Transverse colon (tissue), 4 donors: ENCODE measurements at places on chromosomes 4 and X. TPM values are rescaled to one million over a fixed set of nuclear protein-coding genes. Genes with fewer than 3 reads are reported as not detected.

Gene GAB3
- total RNA-seq, result 4.0 TPM

Gene CENPVL2
- total RNA-seq, result not detected

Gene CDS1
- 21.6 TPM for total RNA-seq

Gene RASSF6
- 45.9 TPM for total RNA-seq

Gene CT45A6
- not detected for total RNA-seq

Gene SAGE1
- not detected for total RNA-seq

Gene TRIM75
- not detected for total RNA-seq

DNA sequence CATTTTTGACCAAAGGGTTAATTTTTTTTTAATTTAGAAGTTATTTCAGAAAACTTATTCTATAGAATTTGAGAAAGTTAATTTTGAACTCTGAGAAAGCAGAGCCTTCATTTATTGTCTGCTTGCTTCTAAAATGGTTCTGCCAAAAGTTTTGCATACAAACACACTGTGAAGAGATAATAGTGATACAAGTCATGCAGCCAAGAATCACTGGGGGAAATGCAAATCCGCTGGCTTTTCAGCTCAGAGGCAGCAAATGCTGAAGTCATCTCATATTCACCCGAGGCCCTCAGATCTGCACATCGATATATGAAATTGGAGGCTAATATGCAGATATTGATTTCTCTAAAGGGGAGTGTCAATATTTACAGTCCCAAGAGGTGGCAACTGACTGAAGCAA, 186.2 kb downstream of the KIT start:
- H3K27me3 ChIP-seq, result no peaks in the 10 kb centered on the region
- H3K36me3 ChIP-seq, result no peaks in the 10 kb centered on the region
- no peak overlapping the region for H3K4me3 ChIP-seq
- no peaks in the 10 kb centered on the region for H3K4me1 ChIP-seq

- H3K27me3 ChIP-seq, result no peaks in the 10 kb centered on the region
- H3K4me3 ChIP-seq, result no peak overlapping the region
- no peaks in the 10 kb centered on the region for H3K36me3 ChIP-seq
- peak overlapping the region; percentile 78 for H3K27ac ChIP-seq
Measured at GRCh38 chr4:81314196-81314896, 99.3 kb upstream of the PRKG2 start.

DNA sequence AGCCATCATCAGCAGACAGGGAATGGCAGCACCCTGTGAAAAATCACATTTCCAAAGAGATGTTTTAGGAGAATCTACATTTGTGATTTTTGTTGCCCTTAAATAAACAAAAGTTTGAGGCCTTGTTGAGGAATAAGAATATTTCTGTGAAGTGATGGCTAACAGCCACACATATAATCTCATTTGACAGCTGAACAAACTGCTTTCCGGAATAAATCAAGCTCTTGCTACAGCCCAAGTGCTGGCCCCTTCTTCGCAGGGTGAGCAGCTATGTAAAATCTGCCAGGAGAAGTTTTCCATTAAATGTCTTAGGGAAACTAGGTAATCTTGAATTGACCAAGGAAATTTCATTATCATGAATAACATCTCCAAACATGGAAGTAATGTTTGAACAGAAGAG, 106.4 kb upstream of the GPM6B start:
- H3K27me3 ChIP-seq, result no peaks in the 10 kb centered on the region
- H3K27ac ChIP-seq, result no peak overlapping the region
- no peak overlapping the region for H3K4me3 ChIP-seq
- H3K36me3 ChIP-seq, result no peaks in the 10 kb centered on the region

DNA sequence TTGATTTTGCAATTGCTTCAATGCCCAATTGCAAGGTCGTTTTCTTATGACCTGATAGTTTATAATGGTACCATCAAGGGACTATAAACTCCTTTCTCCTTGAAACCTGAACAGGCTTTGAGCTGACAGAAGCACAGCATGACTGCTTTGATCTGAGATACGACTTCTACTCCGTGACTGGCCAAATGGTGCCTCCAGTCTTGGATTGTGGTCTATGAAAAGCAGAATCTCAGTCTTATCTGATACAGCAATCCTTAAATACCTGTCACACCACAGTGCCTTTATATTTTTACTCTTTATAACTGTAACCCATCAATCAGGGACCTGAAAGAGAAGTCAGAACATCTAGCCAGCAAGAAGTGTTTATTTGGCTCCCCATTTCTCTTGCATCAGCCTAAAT, 93.1 kb downstream of the DOCK11 start:
- H3K27me3 ChIP-seq, result no peaks in the 10 kb centered on the region
- H3K27ac ChIP-seq, result no peak overlapping the region
- no peaks in the 10 kb centered on the region for H3K36me3 ChIP-seq
- no peak for DNase-seq

- DNase-seq, result no peak
- no peak overlapping the region for H3K27ac ChIP-seq
- no peaks in the 10 kb centered on the region for H3K4me1 ChIP-seq
- no peaks in the 10 kb centered on the region for H3K36me3 ChIP-seq
- no peak overlapping the region for H3K4me3 ChIP-seq
Measured at GRCh38 chr4:124118061-124118460, 594.5 kb downstream of the ANKRD50 start.

- no peak for DNase-seq
- no peak overlapping the region for H3K4me3 ChIP-seq
- H3K36me3 ChIP-seq, result no peaks in the 10 kb centered on the region
- H3K27ac ChIP-seq, result no peak overlapping the region
Measured at GRCh38 chrX:120367402-120368109, 5.7 kb downstream of the ATP1B4 start.

- DNase-seq, result no peak
- H3K27ac ChIP-seq, result no peak overlapping the region
- no peaks in the 10 kb centered on the region for H3K36me3 ChIP-seq
- H3K27me3 ChIP-seq, result no peaks in the 10 kb centered on the region
- H3K4me1 ChIP-seq, result no peaks in the 10 kb centered on the region
- no peak overlapping the region for H3K4me3 ChIP-seq
Measured at GRCh38 chrX:101787934-101788333, 128.3 kb upstream of the ARMCX2 start.

DNA sequence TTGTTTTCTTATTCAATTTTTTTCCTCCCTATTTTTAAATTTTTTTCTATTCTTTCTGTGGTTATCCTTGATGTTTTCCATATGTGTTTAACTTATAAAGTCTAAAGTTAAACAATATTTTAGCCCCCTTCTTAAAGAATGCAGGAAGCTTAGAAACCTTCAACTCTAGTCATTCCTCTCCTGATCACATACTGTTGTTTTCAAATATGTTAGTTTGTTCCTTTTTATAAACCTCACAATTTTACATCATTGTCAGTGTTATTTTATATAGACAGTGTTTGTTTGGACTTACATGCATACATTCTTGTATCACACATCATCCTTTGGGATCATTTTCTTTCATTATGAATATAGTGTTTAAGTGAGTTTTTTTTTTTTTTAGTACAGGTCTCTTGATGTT, 31.6 kb downstream of the KANTR start:
- H3K4me1 ChIP-seq, result no peaks in the 10 kb centered on the region
- no peaks in the 10 kb centered on the region for H3K27me3 ChIP-seq

DNA sequence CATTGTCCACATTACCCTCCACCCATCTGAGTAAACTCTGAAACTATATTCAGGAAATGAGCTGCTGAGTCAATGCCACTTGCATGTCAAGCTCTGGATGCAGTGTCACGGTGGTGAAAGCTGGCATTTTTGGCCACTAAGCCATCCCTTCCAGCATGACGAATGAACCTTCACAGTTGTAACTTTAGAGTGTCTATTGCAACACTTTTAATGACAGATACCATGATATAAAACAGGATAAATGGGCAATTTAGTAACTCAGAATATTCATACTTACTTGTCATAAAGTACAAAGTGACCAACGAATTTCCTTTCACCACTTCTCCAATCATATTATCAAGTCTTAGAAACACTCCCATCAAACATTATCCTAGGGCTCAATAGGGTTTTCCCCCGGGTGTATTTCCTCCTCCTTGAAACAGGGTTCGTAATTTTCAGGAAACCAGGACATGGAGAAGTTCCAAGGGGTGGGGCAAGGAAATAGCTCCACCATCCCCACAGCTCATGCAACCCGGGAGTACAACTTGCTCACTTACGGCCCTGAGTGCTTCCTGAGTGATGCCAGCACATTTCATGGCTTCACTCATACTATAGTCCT, 73.1 kb downstream of the MTHFD2L start:
- peak; percentile 74 for DNase-seq
- H3K27ac ChIP-seq, result peak overlapping the region; percentile 67
- no peaks in the 10 kb centered on the region for H3K36me3 ChIP-seq
- H3K27me3 ChIP-seq, result no peaks in the 10 kb centered on the region
- H3K4me3 ChIP-seq, result no peak overlapping the region

DNA sequence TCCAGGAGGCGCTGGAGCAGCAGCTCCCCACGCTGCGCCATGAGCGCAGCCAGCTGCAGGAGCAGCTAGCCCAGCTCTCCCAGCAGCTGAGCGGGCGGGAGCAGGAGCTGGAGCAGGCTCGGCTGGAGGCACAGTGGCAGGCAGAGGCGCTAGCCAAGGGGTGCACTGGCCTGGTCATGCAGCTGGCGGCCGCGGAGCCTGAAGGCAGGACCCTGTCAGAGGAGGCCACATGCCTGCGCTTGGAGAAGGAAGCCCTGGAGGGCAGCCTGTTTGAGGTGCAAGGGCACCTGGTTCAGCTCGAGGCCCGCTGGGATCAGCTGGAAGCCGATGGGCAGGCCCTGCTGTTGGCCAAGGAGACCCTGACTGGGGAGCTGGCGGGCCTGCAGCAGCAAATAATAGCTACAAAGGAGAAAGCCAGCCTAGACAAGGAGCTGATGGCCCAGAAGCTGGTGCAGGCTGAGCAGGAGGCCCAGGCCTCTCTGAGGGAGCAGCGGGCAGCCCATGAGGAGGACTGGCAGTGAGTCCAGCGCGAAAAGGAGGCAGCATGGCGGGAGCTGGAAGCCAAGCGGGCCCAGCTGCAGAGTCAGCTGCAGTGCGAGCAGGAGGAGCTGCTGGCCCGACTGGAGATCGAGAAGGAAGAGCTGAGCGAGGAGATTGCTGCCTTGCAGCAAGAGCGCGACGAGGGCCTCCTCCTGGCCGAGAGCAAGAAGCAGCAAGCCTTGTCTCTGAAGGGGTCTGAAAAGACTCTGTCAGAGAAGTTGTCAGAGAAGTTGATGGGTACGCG, 13.6 kb downstream of the SMIM10L2A start:
- H3K36me3 ChIP-seq, result no peaks in the 10 kb centered on the region
- no peaks in the 10 kb centered on the region for H3K27me3 ChIP-seq
- DNase-seq, result no peak
- no peak overlapping the region for H3K4me3 ChIP-seq

- peaks cover 74% of the 10 kb centered on the region for H3K4me1 ChIP-seq
- no peaks in the 10 kb centered on the region for H3K27me3 ChIP-seq
- peak overlapping the region; percentile 81 for H3K27ac ChIP-seq
- no peak for DNase-seq
Measured at GRCh38 chr4:118759481-118759880, 74.3 kb downstream of the METTL14 start.

DNA sequence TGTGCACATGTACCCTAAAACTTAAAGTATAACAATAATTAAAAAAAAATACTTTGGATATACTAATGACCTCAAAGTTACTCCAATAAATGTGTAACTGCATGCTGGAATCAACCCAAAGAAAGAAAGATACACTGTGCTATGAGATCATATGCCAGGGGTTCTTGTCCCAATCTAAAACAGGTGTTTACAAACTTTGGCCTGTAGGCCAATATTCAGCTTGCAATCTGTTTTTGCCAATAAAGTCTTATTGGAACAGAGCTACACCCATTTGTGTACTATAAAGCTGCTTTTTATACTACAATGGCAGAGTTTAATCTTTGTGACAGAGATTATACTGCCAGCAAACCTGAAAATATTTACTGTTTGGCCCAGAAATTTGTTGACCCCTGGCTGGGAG, 138.8 kb upstream of the AFF2 start:
- no peaks in the 10 kb centered on the region for H3K36me3 ChIP-seq
- H3K27me3 ChIP-seq, result no peaks in the 10 kb centered on the region
- no peak overlapping the region for H3K27ac ChIP-seq
- DNase-seq, result no peak
- no peak overlapping the region for H3K4me3 ChIP-seq
- no peaks in the 10 kb centered on the region for H3K4me1 ChIP-seq

- no peaks in the 10 kb centered on the region for H3K4me1 ChIP-seq
- no peaks in the 10 kb centered on the region for H3K36me3 ChIP-seq
- no peaks in the 10 kb centered on the region for H3K27me3 ChIP-seq
- H3K4me3 ChIP-seq, result no peak overlapping the region
- DNase-seq, result no peak
- H3K27ac ChIP-seq, result no peak overlapping the region
Measured at GRCh38 chr4:173821876-173822275, 291.8 kb upstream of the HAND2 start.

- H3K4me1 ChIP-seq, result no peaks in the 10 kb centered on the region
- DNase-seq, result no peak
- no peak overlapping the region for H3K4me3 ChIP-seq
- no peaks in the 10 kb centered on the region for H3K36me3 ChIP-seq
Measured at GRCh38 chr4:181962321-181962720, 280.9 kb upstream of the TENM3 start.

DNA sequence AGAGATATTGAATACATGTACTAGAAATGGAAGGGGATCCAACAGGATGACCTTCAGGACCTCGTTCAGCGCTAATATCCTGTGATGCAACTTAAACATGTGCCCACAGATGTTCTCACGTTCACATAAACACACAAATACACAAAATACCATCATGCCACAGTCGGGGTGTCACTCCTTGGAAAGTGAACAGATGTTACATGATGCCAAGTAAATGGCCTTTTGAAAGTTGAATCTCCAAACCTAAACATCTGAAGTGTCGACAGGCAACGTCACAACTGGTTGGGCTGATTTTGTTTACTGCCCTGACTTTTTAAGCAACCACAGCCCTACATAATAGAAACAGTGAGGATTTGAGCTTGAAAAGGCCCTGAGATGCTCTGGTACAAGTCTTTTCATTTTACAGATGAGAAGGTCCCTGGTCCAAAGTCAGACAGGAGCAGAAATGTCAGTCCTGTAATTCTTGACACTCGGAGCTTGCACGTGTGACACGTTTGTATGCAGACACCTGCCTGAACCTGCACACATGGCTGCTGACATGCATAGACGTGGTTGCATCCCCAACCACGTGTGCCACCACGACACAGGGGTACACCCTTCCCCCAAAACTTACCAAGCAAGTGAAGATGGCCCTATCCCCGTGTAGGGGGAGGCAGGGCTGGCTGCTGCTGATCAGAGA, 23.5 kb upstream of the BCORL1 start:
- no peaks in the 10 kb centered on the region for H3K36me3 ChIP-seq
- no peak overlapping the region for H3K27ac ChIP-seq
- H3K4me3 ChIP-seq, result no peak overlapping the region
- H3K4me1 ChIP-seq, result no peaks in the 10 kb centered on the region

DNA sequence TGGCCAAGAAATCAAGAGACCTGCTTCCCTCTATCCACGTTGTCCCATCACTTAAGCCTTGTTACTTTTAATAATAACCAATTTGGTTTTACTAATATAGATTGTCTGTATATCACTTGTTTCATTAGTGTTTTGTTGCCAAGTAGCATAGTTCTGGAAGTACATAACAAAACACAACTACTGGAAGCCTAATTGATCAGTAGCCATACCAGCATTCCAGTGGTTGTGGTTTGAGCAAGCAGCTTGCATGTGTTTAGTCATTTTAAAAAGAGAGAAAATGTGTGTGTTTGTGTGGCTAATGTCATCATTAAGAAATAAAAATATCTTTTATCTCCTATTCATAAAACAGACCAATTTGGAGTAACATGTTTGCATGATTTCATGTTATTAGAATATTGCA, 70.8 kb downstream of the PTPN13 start:
- no peak overlapping the region for H3K27ac ChIP-seq
- H3K4me3 ChIP-seq, result no peak overlapping the region
- no peaks in the 10 kb centered on the region for H3K36me3 ChIP-seq
- H3K27me3 ChIP-seq, result no peaks in the 10 kb centered on the region
